ENCODE measurements at places on chromosomes 1 and 21.

DNA sequence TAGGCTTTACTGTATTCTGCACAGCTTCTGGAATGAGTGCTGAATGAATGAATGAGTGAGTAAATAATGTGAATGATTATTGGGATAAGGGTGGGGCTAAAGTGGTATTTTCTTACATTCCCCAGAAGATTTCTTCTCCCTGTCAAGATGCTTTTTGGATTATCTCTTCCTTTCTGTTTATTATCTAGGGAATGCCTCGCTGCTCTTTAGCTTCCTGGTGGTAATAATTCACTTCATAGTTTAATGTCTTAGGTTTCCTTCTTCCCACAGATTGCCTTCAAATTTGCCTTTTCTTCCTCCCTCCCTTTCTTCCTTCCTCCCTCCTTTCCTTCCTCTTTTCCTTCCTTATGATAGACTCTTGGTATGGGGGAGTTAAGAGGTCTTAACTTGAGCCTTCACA lies 24.0 kb downstream of the DDR2 start:
- DNase-seq = no peak

- no peak for DNase-seq
Observed at GRCh38 chr1:213284626-213285025, 233.6 kb downstream of the RPS6KC1 start.

DNA sequence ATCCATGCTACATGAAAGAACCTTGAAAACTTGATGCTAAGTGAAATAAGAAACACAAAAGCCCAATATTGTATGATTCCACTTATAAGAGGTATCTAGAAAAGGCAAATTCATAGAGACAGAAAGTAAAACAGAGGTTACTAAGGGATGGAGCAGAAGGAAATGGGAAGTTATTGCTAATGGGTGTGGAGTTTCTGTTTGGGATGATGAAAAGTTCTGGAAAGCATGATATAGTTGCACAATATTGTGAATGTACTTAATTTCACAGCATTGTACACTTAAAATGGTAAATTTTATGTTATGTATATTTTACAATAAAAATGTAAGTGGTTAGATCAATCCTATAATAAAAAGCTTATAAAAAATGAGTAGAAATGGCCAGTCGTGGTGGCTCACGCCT lies 1.6 kb upstream of the NECAP2 start:
- no peak for DNase-seq

DNA sequence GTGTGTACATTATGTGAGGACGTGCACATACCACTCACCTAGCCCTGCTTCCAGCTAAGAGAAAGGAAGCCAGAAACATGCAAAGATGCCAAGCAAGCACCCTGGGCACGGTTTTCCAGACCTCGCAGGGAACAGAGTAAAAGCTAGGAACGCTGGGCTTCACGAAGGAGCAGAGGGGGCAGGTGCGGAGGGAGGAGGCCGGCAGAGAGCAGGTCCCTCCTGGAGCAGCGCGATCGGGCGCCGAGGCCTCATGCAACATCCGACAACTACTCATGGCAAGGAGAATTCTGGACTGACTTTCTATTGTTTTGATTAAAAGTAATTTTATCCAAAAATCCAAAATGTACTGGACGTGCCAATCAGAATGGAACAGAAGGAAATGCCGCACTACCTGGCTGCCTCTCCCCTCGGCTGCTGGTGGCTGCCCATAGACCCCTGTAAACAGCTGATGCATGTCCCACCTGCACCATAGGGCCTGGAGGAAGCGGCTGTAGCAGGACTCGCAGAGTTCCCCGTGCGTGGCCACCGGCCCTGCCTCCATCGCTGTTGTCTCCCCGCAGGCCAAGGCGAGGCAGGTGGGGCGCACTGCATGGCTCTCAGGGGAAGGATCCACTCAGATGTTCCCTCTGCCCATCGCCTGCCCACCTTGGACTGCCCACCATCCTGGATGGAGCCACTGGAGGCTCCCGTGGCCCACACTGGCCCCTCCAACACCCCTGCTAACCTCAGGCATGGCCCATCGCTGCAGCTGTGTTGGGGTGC lies 93.5 kb downstream of the WDR4 start:
- no peak for DNase-seq

DNA sequence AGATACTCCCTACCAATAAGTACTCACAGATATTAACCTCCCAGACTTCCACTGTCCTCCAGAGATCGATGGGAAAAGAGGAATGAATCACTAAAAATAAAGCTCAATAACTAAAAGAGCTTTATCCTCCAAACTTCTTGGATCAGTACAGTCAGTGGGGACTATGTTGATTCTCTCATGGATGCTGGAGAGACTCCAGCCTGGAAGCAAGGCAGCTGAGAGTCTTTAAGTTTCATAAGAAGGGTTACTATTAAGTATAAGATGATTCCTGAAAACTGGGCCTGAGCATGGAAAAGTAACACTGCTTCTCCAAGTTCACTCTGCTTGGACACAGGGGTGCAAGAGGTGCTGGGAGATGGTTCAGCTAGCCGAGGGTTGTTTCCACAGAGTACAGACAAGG lies 6.2 kb upstream of the DDR2 start:
- no peak for DNase-seq

DNA sequence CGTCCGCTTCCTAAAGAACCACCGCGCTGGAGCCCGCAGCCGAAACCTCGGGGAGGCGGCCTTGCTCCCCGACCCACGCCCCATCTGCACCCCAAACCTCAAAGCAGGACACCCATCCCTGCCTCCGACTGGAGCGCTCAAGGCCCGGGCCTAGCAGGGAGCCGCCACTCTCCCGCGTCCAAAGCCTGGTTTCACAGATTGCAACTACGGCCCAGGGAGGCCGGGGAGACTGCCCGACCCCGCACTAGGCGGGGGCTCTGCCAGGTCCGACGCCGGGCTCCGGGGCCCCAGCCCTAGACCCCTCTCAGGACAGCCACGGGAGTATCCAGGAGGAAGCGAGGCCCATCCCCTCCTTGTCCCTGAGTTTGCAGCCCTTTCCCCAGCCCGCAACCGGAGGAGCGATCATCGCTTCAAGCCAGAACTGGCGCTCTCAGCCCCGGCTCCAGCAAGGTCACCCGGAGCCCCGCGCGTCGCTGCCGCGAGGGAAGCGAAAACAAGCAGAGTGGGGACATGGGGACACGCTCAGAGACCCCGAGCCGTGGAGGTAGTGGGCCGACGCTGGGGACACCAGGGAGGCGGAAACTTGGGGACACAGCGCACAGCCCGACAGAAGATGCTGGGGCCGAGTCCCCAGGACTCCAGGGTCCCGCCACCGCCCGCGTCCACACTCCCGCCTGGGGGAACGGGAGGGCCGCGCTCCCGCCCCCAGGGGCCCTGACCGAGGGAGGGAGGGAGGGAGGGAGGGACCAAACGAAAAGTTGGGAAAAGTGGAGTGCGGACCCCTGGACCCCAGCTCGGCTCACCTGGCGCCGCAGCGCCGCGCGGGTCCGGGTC lies 433 bp downstream of the TMEM200B start:
- no peak for DNase-seq

GRCh38 chr1:27520651-27521050 lies 30.7 kb upstream of the WASF2 start:
- DNase-seq = no peak

GRCh38 chr1:188240772-188241406 lies 1412.1 kb downstream of the PLA2G4A start:
- no peak for DNase-seq

- no peak for DNase-seq
Observed at GRCh38 chr1:98661544-98662355, at the start of gene SNX7. TSS of gene SNX7 (plus strand) at chr1:98661721. CDS start at chr1:98661732, 11 bp downstream.
